ENCODE measurements at places on chromosomes 13 and 19.

GRCh38 chr19:11475861-11476260 lies 5.0 kb downstream of the ELAVL3 start:
- DNase-seq, result no peak

DNA sequence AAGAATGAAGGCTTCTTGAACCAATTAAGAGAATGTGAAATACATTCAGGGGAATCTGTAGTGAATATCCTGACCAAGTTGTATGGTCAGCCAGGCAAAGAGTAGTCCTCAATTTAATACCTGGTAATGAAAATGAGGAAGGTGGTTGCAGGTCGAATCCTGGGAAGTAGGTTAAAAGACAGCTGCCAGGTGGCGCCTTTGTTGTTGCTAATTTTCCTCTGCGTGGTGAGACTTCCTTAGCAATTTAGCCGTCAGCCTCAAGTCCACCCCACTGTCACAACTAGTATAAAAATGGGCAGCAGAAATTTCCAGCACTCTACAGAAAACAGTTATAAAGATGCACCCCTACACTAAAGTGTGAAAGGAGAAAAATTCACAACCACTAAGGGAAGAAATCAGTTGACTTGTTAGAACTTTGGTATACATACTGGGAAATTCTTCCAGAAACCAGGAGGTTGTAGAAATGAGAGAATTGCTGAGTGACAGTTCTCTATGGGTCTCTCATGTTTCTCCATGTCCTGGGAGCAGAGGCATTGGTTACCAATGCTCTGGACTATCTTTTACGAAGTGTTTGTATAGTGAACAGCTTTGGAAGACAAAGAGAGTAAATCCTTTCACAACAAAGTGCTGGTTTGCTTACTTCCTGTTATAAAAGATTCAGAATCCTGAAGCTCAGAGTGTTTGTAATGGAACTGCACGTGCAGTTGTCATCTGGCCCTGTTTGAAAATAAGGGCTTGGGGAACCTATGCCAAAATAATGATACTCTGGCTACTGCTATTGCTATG lies 235.9 kb downstream of the NHLRC3 start:
- DNase-seq, result no peak

- no peak for DNase-seq
These were observed 29.3 kb downstream of the SERP2 start for GRCh38 chr13:44402899-44403445.

GRCh38 chr19:39139305-39139874 lies 13.8 kb downstream of the PAK4 start:
- DNase-seq, result no peak

DNA sequence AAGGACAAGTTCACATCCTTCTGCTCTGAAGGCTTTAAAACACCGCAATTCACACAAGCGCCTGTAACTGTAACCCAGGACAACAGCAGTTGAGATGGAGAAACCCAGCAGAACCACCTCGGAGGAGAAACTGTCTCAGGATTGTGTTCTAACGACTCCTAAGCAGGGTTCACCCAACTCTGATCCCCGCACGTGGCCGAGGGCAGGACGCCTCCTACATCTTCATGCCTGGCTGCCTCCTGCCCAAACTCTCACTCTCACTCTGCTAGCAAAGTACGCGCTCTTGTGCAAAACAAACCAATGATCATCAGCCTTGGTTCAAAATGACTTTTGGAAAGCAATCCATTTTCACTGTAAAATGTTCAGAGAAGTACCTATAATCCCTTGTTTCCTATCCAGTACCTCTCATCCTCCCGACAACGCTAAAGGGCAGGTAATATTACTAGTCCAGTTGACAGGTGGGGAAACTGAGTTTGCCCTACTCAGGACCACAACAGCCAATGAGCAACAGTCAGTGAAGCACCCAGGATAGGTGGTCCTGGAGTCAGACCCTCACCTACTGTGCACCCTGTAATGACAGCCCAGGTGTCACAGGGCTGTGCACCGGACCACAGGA lies 25.6 kb downstream of the EPS15L1 start:
- no peak for DNase-seq

DNA sequence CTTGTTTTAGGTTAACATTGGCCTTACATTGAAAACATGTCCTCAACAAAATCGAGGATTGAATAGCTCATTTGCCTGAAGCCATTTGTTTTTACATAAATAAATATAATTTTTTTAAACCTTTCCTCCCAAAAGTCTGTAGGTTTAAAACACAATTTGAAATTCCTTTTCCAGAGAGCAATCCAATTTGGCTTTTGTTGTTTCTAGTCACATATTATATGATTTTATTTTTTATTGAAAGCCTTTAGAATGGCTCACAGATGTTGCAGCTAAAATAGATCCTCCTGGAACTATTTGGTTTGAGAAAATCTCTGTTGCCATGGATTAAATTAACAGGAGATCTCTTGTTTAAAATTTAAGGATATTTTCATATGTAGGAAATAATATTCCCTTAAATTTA lies 512.6 kb downstream of the KLF5 start:
- DNase-seq, result no peak

- DNase-seq, result no peak
These were observed 166.5 kb upstream of the ZNF507 start for GRCh38 chr19:32178956-32179355.

DNA sequence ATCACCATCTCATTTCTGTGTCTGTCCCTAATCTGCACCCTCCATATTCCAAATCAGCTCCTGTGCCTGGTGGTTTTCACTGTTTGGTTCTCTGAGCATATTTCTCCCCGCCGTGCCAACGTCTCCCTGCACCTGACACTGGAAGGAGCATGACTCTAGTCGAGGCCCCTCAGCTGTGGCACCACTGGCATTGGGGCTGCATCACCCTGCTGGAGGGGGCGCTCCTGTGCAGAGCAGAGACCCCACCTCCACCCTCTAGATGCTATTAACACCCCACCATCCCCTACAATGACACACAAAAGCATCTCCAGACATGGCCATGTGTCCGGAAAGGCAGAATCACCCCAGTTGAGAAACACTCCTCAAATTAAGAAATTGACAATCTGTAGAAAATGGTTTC lies 20.8 kb downstream of the ZSCAN5C start:
- no peak for DNase-seq

GRCh38 chr13:107104631-107105030 lies 536.7 kb upstream of the ARGLU1 start:
- DNase-seq, result no peak

GRCh38 chr13:58883405-58883804 lies 1251.9 kb downstream of the PCDH17 start:
- DNase-seq, result no peak

DNA sequence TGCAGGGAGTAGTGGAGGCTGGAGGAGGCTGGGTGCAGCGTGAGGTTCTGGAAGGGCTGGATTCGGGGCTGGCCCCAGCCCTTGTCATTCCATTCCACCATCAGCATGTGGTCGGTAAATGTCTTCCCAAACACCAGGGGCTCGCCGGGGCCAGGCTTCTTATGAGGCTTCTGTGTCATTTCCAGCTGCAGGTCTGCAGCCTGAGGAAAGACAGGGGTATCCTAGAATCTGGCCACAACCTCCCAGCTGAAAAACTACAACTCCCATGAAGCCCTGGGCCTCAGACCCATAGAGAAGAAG lies 4.4 kb downstream of the BCAT2 start:
- DNase-seq, result peak; percentile 27

DNA sequence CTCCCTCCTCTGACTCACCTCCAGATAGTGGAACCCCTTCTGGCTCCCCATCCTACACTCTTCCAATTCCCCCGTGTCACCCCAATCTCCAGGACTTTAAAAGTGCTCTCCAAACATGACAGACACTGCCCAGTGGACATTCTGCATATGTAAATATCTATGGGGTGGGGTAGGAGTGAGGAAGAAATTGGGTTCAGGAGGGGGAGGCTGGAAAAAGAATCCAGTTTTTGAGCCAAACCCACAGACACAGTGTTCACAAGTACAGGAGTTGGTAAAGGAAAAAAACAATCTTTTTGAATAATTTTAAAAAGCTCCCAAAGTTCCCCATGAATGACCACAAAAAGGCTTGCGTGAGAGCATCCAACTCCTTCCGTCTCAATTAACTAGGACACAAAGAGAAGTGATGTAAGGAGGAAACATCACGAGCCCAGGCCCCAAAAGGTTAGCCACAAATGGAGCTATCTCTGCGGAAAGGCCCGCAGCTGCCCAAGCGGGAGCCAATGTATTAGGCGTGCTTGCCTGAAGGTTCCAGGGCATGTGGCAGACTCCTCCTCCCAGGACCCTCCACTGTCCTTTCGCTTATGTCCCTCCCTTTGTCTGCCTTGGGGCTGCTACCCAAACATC lies 18.0 kb downstream of the ZC3H4 start:
- no peak for DNase-seq

GRCh38 chr19:305240-306150 lies 14.3 kb upstream of the PLPP2 start:
- DNase-seq, result no peak

- no peak for DNase-seq
These were observed 89.7 kb downstream of the RAB20 start for GRCh38 chr13:110471833-110472162.
